ENCODE measurements at places on chromosomes 5 and 9. TPM values are rescaled to one million over a fixed set of nuclear protein-coding genes. Genes with fewer than 3 reads are reported as not detected.

DNA sequence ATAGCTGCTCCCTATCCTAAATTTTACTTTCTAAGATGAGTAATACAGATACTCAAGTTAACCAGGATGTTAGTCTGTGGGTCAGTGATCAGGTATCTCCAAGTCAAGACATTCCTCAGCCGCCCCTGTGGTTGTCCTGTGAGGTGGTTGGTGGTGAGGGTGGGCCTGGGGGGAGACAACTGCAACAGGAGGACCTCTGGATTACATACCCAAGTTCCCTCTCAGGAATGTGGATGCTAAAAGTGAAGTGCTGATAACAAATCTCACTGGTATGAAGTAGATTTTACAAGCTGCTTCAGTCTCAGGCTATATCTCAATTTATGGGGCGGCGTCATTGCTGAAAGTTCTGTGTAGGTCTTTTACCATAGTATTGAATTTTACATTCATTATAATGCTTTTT is 38.3 kb downstream of the SLC1A3 start:
- no peaks in the 10 kb centered on the region for H3K4me1 ChIP-seq
- H3K27ac ChIP-seq = no peak overlapping the region
- no peaks in the 10 kb centered on the region for H3K36me3 ChIP-seq

DNA sequence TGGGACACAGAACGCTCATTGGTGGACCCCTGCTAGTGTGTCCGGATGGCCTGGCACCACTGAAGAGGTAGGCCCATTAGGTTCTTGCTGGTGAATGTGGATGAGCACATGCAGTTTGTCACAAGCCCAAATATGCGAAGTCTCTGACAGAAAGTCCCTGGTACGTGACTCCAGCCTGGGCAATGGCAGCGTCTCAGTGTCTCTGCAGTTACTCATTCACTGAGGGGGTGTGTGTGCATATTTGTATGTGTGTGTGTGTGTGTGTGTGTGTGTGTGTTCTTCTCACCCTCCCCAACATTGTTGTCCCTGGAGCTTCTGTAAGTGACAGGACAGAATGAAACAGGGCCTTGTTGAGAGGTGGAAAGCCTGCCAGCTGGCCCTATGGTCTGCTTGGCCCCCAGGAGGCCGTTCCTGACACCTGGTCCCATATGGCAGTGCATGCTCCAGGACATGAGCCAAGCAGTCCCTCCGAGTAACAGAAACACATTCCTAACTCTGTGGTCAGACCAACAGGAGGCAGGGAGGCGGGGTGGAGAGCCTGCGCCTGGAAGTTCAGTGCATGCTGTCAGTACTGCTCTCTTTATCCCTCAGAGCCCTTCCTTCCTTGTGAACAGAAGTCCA is 169.9 kb downstream of the SLC28A3 start:
- no peaks in the 10 kb centered on the region for H3K27me3 ChIP-seq
- peak; percentile 66 for DNase-seq
- H3K27ac ChIP-seq = no peak overlapping the region

DNA sequence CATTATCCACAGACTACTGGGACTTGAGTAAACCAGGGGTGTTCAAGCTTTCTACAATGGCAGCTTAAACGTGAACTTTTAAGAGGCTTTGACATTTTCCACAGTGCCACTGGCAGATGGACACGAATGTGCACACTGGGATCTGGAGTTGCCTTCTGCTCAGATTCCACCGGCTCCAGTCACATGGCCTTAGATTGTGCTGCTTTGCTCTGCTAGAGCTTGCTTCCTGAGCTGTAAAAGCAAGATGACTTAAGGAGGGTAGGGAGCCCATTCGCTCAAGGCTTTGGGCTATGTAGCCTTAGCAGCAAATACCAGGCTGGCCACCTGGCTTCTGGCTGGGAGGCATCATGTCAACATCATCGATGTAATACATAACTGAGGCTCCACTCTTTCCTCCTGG is 436.9 kb downstream of the MED10 start:
- H3K27ac ChIP-seq = no peak overlapping the region
- H3K27me3 ChIP-seq = no peaks in the 10 kb centered on the region
- no peak overlapping the region for H3K4me3 ChIP-seq
- no peak for DNase-seq

DNA sequence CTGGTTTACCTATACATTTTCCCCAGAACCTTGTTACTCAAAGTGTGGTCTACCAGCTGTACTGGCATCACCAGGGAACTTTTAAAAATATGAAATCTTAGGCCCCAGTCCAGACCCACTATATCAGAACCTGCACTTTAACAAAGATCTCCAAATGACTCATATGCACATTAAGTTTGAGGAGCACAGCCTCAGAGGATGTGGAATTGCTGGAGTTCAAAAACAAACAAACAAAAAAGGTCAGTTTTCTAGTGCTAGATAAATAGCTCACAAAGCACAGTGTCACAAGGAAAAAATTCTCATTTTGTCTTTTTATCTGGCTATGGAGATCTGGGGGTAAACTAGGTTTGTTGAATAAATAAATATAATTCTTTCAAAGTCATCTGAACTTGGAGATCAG is 68.9 kb upstream of the ANKRD55 start:
- no peak overlapping the region for H3K4me3 ChIP-seq
- H3K36me3 ChIP-seq = no peaks in the 10 kb centered on the region
- no peak for DNase-seq
- H3K27ac ChIP-seq = no peak overlapping the region

GRCh38 chr5:127840809-127841208 is 137.6 kb downstream of the CCDC192 start:
- no peaks in the 10 kb centered on the region for H3K36me3 ChIP-seq
- no peak for DNase-seq

DNA sequence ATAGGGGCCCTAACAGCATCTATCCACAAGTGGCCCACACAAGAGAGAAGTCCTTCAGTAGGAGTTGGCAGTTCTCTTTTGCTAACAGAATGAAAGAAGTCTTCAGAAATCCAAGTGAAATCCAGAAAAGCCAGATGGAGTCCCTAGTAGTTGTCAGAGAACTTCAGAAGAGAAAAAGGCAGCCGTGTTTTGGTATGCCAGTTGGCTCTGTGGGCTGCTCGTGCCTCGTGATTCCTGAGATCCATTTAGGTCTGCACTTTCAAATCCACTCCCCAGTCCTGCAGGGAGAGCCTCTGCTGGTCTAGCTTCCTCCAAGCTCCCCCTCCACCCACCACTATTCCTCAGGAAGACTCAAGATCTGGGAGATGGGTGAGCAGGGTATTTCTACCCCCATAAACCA is 69.0 kb downstream of the CFAP90 start:
- no peaks in the 10 kb centered on the region for H3K36me3 ChIP-seq
- DNase-seq = no peak
- no peaks in the 10 kb centered on the region for H3K27me3 ChIP-seq
- H3K4me3 ChIP-seq = no peak overlapping the region
- no peaks in the 10 kb centered on the region for H3K4me1 ChIP-seq
- H3K27ac ChIP-seq = no peak overlapping the region

DNA sequence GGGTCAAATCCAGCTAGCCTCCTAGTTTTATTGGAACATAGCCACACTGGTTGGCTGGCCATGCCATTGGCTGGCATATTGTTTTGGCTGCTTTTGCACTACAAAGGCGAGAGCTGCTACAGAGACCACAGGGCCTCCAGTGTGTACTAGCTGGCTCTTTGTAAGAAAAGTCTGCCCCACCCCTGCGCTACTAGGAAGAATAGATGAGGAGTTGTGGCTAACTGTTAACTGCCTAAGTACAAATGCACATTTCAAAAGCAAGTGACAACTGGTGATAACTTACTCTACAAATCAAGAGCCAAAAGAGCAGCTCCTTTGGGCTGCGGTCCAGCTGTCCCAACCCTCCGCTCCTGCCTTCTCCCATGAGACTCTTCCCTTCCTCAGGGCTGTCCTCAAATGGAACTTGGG is 63.9 kb downstream of the SERINC5 start:
- no peaks in the 10 kb centered on the region for H3K36me3 ChIP-seq
- peaks cover 43% of the 10 kb centered on the region for H3K4me1 ChIP-seq
- peak overlapping the region; percentile 93 for H3K27ac ChIP-seq
- H3K27me3 ChIP-seq = no peaks in the 10 kb centered on the region
- DNase-seq = no peak
- H3K4me3 ChIP-seq = no peak overlapping the region

GRCh38 chr5:66888613-66889012 is 292.4 kb downstream of the MAST4 start:
- no peaks in the 10 kb centered on the region for H3K36me3 ChIP-seq
- no peak for DNase-seq
- no peaks in the 10 kb centered on the region for H3K27me3 ChIP-seq
- no peaks in the 10 kb centered on the region for H3K4me1 ChIP-seq
- no peak overlapping the region for H3K4me3 ChIP-seq

GRCh38 chr5:29262339-29263123 is 1931.0 kb upstream of the CDH6 start:
- H3K4me3 ChIP-seq = no peak overlapping the region
- no peak for DNase-seq
- H3K27me3 ChIP-seq = no peaks in the 10 kb centered on the region
- no peaks in the 10 kb centered on the region for H3K36me3 ChIP-seq

DNA sequence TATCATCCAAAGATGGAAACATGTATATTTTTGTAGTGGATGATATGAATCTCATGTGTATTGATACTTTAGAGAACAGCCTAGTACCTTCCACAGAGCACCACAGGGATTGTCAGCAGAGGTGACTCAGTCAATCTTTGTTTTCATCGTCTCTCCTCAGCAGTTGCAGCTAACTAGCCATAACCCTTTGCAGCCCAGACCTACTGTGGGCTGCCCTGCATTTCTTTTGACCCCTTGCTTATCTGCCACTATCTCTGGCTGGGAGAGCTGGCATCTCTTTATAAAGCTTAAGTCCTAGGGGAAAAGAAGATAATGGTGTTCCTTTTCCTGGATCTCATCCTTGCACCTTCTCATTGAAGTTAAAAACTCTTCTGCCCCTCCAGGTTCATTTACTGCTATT is 28.7 kb downstream of the HMGCR start:
- no peaks in the 10 kb centered on the region for H3K27me3 ChIP-seq
- H3K4me1 ChIP-seq = no peaks in the 10 kb centered on the region
- no peak overlapping the region for H3K4me3 ChIP-seq
- H3K36me3 ChIP-seq = no peaks in the 10 kb centered on the region

DNA sequence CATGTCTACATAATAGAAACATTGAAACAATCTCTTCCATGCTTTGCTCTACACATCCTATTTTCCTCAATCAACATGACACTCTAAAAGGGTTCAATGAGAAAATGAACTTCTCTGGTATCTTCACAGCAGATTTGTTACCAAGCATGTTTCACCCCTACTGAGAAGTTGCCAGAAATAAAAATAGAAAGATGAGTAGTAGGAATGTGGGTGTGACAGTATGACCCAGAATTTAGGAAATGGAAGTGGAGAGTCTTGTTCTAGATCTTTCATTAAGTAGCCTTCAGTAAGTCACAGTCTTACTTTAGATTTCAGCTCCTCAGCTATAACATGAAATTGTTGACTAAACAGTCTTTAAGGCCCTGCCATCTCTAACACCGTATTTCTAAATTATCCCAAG is 581.8 kb downstream of the EFNA5 start:
- H3K27me3 ChIP-seq = no peaks in the 10 kb centered on the region
- H3K4me3 ChIP-seq = no peak overlapping the region
- no peaks in the 10 kb centered on the region for H3K4me1 ChIP-seq
- H3K36me3 ChIP-seq = no peaks in the 10 kb centered on the region
- DNase-seq = no peak
- no peak overlapping the region for H3K27ac ChIP-seq

- H3K36me3 ChIP-seq = no peaks in the 10 kb centered on the region
- H3K4me1 ChIP-seq = no peaks in the 10 kb centered on the region
- no peak overlapping the region for H3K27ac ChIP-seq
- H3K4me3 ChIP-seq = no peak overlapping the region
- no peak for DNase-seq
- H3K27me3 ChIP-seq = no peaks in the 10 kb centered on the region
Observed at GRCh38 chr5:79488775-79489174, 25.2 kb downstream of the HOMER1 start.

DNA sequence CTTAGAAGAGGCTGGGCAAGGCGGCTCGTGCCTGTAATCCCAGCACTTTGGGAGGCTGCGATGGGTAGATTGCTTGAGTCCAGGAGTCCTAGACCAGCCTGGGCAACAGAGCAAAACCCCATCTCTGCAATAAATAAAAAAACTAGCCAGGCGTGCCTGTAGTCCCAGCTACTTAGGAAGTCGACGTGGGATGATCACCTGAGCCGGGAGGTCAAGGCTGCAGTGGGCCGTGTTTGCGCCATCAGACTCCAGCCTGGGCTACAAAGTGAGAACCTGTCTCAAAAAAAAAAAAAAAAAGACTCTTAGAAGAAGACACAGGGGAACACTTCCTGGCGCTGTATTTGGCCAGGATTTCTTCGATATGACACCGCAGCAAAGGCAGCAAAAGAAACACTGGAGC is 23.7 kb upstream of the NRARP start:
- DNase-seq = no peak
- H3K36me3 ChIP-seq = no peaks in the 10 kb centered on the region
- no peak overlapping the region for H3K4me3 ChIP-seq
- no peaks in the 10 kb centered on the region for H3K4me1 ChIP-seq

DNA sequence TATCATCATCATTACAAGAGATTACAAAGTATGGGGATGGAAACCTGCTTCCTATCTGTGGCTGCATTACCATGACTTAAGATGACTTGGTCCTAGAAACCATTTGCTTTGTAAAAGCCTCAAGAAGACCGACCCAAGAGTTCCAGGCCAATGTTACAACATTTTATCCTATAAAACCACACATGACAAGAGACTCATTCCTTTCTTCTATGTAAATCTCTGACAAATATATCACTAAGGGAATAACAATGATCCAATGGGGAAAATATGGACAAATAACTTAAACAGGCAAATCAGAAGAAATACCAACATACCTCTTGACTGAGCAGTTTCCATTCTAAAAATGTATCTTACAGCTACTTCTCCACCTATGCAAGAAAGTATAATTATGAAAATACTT is 44.3 kb upstream of the VPS13A start:
- H3K4me1 ChIP-seq = no peaks in the 10 kb centered on the region
- H3K27ac ChIP-seq = no peak overlapping the region
- H3K36me3 ChIP-seq = no peaks in the 10 kb centered on the region
- no peak overlapping the region for H3K4me3 ChIP-seq
- H3K27me3 ChIP-seq = no peaks in the 10 kb centered on the region

GRCh38 chr5:136159457-136159856 is 26.8 kb downstream of the SMAD5 start:
- no peaks in the 10 kb centered on the region for H3K36me3 ChIP-seq
- H3K27me3 ChIP-seq = no peaks in the 10 kb centered on the region
- no peak overlapping the region for H3K4me3 ChIP-seq

The WNT8A gene
- not detected for total RNA-seq

The ACTBL2 gene
- total RNA-seq = not detected

The WDR38 gene
- total RNA-seq = not detected

The MRPL41 gene
- total RNA-seq = 161 TPM

The SLC6A19 gene
- total RNA-seq = not detected

The TAF11L13 gene
- not detected for total RNA-seq
